RWPE2 (cell line): ENCODE measurements at places on chromosomes 12 and 14.

DNA sequence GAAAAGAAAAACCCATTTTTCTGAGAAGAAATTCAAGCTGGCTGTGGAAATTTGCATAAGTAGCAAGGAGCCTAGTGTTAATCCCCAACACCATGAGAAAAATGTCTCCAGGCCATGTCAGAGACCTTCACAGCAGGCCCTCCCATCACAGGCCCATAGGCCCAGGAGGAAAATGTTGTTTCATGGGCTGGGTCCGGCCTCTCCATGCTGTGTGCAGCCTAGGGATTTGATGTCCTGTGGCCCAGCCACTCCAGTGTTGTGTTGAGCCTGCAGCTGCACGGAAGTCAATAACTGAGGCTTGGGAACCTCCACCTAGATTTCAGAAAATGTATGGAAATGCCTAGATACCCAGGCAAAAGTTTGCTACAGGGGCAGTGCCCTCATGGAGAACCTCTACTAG lies 432.2 kb downstream of the IPO8 start:
- no peak for DNase-seq

GRCh38 chr14:77040059-77040740 lies 11.7 kb upstream of the IRF2BPL start:
- peak; percentile 98 for DNase-seq

DNA sequence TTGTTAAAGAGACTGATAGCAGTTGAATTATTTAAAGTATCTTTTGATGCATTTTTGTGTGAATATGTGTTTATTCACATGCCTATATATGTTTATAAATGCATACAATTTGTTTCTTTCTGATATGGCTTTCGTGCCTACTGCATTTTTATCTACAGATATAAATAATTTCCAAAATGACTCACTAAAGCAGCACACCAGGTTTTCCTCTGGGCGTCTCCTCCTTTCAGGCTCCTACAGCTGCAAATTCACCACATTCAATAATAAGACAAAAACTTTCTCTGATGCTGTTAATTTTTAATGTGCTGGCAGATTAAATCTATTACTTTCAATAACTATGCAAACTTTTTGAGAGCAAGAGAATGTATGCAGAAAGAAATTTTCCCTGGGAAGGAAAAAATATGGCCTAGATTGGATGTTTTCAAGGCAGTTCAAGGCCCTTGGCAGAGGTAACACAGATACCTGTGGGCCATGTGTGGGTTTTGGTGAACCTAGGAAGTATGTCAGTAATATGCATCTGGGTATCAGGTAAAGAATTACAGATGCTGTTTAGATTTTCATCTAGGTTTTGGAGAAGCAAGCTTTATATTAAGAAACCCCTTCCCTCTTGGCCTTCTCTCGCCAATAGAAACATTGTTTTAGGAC lies 381.8 kb downstream of the EGLN3 start:
- no peak for DNase-seq

GRCh38 chr12:55063291-55063690 lies 43.5 kb downstream of the NEUROD4 start:
- no peak for DNase-seq

DNA sequence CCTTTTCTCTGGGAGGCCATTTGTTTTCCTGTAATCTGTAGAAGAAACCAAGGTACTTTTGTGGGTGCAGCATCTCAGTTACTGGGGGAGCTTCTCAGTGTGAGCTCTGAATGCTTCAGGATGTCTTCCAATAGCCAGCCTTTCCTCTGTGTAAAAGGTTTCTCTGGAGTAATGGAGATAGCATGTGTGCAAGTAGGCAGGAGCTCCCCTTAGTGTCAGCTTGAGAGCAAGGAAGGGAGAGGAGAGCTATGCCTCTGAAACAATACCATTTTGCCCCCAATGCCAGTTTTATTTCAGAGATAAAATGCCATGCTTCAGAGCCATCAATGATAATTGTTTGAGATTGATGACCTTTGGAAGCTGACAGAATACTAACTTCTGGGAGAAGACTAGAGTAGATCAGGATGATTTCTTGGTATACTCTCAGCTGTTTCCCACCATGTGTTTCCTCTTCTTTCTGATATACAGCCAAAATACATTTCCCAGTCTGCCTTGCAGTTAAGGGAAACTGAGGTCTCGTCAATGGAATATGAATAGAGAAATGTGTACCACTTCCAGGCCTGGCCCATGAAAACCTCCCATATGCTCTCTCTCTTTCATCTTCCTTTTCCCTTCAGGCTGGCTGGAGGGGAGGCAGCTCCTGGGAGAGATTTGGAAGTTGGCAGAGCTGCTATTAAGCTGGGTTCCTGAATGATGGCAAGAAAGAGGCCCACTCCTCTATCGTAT lies 125.7 kb downstream of the CRADD start:
- no peak for DNase-seq

GRCh38 chr12:26554332-26554731 lies 278.7 kb downstream of the ITPR2 start:
- DNase-seq: no peak

DNA sequence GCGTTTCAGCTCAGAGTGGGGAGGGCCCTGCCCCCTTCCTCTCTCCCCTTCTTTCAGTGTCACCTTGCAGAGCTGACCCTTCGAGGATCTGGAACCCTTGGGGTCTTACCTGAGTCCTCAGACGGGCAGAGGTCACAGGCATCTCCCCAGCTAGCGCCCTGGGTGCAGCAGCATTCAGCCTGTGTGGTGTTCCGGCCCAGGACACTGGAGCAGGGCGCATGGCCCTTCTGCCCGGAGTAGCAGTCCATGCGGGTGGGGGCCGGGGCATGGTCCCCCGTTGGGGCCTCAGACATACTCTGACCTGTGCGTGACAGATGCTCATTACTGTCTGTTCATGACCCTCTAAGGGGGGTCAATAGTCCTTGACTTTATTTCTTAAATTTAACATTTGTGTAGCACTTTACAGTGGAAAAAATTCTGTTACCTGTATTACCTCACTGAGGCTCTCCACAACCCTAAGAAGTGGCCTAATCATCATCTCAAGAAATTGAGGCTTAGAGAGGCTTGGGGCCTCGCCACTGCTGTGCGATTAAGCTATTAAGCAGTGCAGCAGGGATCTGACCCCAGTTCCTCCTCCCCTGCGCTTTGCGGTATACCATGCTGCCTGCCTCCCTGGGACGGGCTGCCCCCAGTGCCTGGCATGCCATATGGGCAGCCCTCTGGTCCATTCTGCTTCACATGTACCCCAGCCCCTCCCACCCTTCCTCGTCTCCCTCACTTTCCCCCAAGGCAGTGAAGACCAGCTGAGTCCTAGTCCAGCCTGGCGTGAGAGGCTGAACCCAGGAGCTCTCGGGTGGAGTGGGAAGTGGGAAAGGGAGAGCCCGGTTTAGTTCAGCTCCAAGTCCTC lies 11.5 kb downstream of the ISCA2 start:
- DNase-seq: peak; percentile 56

GRCh38 chr14:35696119-35696518 lies 113.0 kb downstream of the RALGAPA1 start:
- DNase-seq: no peak

GRCh38 chr14:73833530-73834260 lies 17.9 kb upstream of the PTGR2 start:
- DNase-seq: no peak

DNA sequence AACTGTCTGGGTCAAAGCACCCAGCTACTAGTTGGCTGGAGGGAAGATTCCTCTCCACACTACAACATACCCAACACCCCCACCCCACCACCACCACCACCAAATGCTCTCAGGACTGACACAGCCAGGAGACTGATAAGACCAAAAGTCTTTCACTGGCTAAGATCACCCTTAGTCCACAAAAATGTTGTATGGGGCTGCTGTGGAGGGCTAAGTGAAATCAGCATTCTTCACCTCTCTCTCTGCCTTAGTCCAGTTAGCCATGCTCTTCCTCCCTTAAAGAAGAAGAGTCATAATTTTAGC lies 106.2 kb downstream of the NUAK1 start:
- DNase-seq: no peak

DNA sequence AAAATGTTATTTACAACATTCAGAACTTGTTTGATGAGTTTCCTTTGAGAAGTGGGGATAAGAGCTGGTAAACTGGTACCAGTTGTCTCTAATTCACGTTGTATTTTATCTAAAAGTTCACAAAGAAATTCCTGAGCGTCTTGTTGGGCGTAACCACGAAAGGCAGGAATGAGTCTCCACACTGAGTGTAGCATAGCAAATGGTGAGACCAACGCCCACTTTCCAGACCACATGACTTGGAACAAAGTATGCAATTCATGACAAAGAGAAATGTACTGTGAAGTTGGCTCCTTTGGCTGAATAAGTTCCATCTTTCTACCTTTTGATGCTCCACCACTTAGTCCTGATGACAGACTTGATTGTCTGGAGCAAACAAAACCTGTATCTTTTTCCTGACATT lies 18.4 kb downstream of the USP44 start:
- no peak for DNase-seq

DNA sequence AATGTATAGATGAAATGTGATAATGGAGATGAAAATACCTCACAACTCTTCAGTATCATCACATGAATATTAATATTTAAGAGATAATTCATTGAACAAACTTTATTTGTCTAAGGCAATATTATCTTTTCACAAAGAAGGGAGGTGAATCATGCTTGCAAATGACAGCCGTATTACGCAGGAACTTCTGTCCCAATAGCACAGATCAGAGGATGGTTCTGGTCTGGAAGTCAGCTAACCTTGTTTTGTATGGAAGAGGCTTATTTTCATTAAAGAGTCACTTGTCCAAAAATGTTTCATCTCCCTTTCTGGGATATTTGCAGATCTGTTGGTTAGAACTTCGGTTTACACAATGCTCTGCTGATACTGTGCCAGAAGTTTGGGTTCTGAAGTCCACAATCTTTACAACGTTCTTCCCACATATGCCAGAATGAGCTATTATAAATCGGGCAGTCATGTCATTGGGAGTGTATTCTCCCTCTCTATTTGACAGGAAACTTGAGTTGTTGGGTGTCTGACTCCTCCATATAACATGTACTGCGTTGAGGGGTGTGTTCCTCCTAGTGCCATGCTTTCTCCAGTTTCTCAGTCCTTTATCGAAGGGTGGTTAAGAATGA lies 29.8 kb downstream of the YY1 start:
- DNase-seq: no peak

DNA sequence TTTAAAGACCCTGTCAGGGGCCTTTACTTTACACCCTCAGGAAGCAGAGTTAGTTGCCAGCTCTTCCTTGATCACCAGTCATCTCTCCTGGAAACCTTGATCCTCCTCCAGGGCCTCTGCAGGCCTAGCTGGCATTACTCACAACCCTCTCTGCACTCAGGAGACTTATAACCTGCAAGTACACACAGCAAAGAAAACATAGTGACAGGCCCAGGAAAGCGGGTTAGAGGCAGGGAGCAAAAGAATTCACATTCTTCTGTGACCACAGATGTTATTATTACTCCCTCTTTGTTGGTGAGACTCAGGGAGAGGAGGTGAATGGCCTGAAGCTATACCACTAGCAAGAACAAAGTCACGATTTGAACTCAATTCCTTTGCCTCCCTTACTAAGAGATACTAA lies 87.4 kb downstream of the OR11H12 start:
- DNase-seq: no peak

DNA sequence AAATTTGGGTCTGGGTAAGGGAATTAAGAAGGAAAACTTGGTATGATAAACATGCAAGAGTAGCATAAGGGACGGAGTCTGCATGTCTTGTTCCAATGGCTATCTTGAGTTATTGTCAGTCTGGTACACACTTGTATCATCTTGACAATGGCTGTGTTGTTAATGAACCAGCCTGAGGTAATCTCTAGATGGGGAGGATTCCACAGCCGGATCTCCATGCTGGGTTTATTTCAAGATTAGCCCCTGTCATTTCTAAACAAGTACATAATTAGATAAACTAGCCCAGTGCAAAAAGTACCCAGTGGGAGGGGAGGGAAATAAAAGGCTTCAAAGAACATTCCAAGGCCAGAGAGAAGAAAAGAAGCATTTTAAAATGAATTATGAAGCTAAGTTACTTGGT lies 16.5 kb upstream of the CMAS start:
- DNase-seq: no peak

DNA sequence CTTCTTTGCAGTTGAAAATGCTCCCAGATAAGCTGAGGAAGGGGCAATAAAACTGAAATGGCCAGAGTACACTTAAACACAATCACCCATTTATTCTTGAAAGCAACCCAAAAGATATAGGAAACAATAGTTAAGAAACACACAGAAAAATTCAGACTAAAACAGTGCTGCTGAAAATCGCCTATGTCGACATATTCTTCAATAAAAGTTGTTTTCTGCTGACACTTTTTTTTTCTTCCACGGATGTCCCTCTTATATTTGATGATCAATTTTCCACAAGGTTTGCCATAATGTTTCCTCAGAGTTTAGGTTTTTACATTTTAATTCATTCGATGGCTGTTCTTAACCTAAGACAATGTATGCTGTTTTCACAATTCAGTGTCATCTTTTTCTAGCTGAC lies 74.2 kb downstream of the TPH2 start:
- no peak for DNase-seq

GRCh38 chr14:72699852-72700257 lies 194.0 kb downstream of the DPF3 start:
- DNase-seq: no peak

DNA sequence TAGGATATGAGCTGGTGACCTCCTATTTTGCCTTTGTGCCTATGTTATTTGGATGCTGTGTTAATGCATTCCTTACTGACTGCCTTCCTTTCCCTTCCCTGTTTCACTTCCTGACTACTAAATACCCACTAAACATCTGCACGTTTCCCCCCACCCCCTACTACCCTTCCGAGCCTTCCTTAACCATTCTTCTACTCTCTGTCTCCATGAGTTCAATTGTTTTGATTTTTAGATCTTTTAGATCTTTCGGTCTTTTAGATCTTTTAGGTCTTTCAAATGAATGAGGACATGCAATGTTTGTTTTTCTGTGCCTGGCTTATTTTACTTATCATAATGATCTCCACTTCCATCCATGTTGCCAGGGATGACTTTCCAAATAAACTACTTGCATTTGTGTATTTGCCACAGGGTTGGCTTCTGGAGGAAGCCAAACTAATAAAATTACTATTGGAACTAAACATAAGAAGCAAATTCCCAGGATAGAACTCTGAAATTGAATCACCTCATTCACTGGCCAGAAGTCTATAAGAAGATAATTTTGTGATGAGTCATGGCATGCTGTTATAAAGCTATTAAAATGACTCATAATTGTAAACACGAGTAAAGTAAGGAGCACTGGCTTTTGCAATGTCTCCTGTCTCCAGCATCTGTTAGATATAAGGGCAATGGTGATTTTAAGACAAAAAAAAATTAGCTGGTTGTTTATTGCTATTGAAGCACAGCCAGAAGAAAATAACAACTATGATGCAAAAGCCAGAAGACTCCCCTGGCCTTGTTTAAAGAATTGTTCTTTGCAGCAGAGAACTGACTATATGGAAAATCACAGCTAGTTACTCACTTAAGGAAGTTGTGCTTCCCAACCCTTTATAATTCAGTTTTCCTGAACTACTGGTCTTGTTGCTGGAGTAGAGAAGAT lies 586.3 kb downstream of the LRFN5 start:
- no peak for DNase-seq

- DNase-seq: no peak
Observed at GRCh38 chr14:95290021-95290420, 29.7 kb downstream of the CLMN start.
